NCI-H2081 (cell line): ENCODE measurements at places on chromosomes 1 and 21.

DNA sequence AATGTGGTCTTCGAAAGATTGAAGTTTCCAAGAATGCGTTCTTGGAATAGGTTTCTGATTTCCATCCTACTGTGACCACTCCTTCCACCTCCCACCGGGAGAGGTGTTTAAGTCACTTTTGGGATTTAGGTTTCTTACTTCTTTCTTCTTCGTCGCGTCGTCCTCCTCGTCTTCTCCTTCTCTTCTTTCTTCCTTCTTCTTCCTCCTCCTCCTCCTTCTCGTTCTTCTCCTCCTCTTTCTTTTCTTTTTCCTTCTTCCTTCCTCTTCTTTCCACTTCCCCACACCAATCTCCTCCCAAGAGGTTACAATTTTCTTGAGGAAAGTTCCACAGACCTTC is 2.1 kb downstream of the CACHD1 start:
- no peak for DNase-seq

DNA sequence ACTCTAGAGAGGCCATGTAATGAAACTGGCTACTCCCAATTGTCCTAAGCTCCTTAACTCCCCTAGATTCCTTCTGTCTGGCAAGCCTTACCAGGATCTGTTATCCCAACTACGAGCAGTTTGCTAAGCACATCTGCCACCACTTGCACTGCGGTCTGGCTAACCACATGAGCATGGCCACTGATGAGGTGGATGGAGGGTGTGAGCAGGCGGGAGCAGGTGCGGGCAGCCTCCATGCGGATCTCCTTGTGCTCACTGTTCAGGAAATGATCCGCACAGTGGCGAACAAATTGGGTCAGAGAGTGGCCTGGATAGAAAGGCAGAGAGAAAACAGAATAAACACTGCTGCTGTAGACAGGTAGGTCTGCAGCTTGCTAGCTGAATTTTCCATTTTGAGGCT is 24.0 kb downstream of the MTOR start:
- no peak for DNase-seq

DNA sequence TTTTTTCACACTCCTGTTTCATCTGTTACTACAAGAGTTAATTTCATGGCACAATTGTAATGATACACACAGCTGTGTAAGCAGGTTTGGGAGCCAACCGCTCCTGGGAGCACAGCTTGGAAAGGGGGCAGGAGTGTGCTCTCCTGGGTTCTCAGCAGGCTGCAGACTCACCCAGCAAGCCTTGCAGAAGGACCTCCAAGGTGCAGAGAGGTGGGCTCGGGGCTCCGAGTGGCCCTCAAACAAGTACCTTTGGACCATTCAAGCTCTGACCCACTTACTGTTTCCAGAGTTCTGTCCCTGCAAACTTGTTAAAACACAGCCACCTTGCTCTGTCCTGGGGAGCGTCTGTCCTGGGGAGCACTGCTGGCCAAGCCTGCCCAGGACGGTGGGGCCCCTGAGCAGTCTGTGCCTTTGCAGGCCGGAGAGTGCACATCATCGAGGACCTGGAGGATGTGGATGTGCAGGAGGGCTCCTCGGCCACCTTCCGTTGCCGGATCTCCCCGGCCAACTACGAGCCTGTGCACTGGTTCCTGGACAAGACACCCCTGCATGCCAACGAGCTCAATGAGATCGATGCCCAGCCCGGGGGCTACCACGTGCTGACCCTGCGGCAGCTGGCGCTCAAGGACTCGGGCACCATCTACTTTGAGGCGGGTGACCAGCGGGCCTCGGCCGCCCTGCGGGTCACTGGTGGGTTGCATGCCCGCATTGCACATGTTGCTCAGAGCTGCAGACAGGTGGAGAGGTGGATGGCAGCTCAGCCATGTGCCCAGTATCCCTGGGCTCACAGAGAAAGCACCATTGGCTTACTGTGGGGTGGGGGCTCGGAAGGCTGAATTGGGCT is 78.0 kb downstream of the OBSCN start:
- DNase-seq = no peak

DNA sequence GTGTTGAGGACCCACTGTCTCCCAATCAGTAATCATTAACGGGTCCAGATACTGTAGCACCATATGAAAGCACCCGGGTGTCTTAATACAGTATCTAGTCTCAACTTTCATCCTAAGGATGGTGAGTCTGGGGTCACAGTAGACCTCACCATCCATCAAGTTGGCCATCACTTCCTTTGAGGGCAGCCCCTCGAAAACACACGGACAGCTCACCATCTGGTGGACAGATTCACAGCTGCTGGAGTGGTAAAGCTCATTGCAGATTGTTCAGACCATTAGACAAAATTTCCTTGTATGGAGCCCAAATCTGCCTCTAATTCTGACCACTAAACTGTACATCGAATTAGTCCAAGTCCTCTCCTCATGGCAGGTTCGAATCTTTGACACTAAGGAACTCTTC is 123.1 kb downstream of the PGBD5 start:
- DNase-seq = no peak
